PC-9 (cell line): ENCODE measurements at places on chromosomes 4 and X. TPM values are rescaled to one million over a fixed set of nuclear protein-coding genes. Genes with fewer than 3 reads are reported as not detected.

STK32B gene
- not detected in 2 replicates for total RNA-seq

SLC10A4 gene
- 0.23 TPM in 1 of 2 replicates, not detected in the other for total RNA-seq

ARHGEF9 gene
- total RNA-seq, result 17.4 and 23.4 TPM in 2 replicates

SORBS2 gene
- 15.7 and 16.4 TPM in 2 replicates for total RNA-seq

DCLK2 gene
- total RNA-seq, result 0.41 and 0.73 TPM in 2 replicates

KLHL34 gene
- 0.18 TPM in 1 of 2 replicates, not detected in the other for total RNA-seq

CCDC160 gene
- total RNA-seq, result 0.23 and 0.48 TPM in 2 replicates

ASB12 gene
- not detected in 2 replicates for total RNA-seq

TMSB15A gene
- total RNA-seq, result not detected in 2 replicates

GAGE12C gene
- total RNA-seq, result not detected in 2 replicates

TMEM144 gene
- 9.2 and 13.4 TPM in 2 replicates for total RNA-seq

GPM6B gene
- not detected in 2 replicates for total RNA-seq

PDS5A gene
- total RNA-seq, result 78.9 and 86.4 TPM in 2 replicates

HAUS3 gene
- 15.8 and 16.2 TPM in 2 replicates for total RNA-seq

TLR2 gene
- total RNA-seq, result 0.55 and 1.1 TPM in 2 replicates

RPL34 gene
- total RNA-seq, result 672 and 676 TPM in 2 replicates

HAND2 gene
- not detected in 2 replicates for total RNA-seq

TBC1D8B gene
- total RNA-seq, result 2.8 and 5.3 TPM in 2 replicates

UNC5C gene
- total RNA-seq, result not detected in 2 replicates

ARX gene
- not detected in 2 replicates for total RNA-seq

MXRA5 gene
- total RNA-seq, result not detected in 2 replicates

SLC7A11 gene
- total RNA-seq, result 110 and 187 TPM in 2 replicates

SLC6A14 gene
- 0.44 and 0.60 TPM in 2 replicates for total RNA-seq

GATA1 gene
- total RNA-seq, result not detected in 2 replicates

PNCK gene
- 1.0 and 4.4 TPM in 2 replicates for total RNA-seq

AFM gene
- not detected in 2 replicates for total RNA-seq

KIAA1210 gene
- total RNA-seq, result not detected in 2 replicates

TEX13C gene
- total RNA-seq, result not detected in 2 replicates

DNASE1L1 gene
- total RNA-seq, result 25.9 and 28.3 TPM in 2 replicates

LINC00632 gene
- 0.20 and 0.46 TPM in 2 replicates for total RNA-seq

CYTL1 gene
- not detected in 2 replicates for total RNA-seq

OTC gene
- not detected in 2 replicates for total RNA-seq

SLC34A2 gene
- not detected in 2 replicates for total RNA-seq

SLC10A3 gene
- 38.3 and 54.9 TPM in 2 replicates for total RNA-seq

CD38 gene
- 0.90 and 1.3 TPM in 2 replicates for total RNA-seq

TGIF2LX gene
- not detected in 2 replicates for total RNA-seq

ATP1B4 gene
- total RNA-seq, result not detected in 2 replicates

TLR10 gene
- total RNA-seq, result not detected in 2 replicates

MCF2 gene
- not detected in 2 replicates for total RNA-seq

CRMP1 gene
- total RNA-seq, result not detected in 2 replicates

TNIP3 gene
- total RNA-seq, result 0.63 and 1.2 TPM in 2 replicates

PI4K2B gene
- 16.4 and 19.3 TPM in 2 replicates for total RNA-seq

PDLIM3 gene
- 3.3 and 5.6 TPM in 2 replicates for total RNA-seq

NLGN3 gene
- total RNA-seq, result 0.63 and 0.65 TPM in 2 replicates

IBSP gene
- not detected in 2 replicates for total RNA-seq

NEXMIF gene
- total RNA-seq, result not detected in 2 replicates

SMIM10 gene
- 0.50 and 0.52 TPM in 2 replicates for total RNA-seq

GPR119 gene
- total RNA-seq, result not detected in 2 replicates

TEX13A gene
- total RNA-seq, result not detected in 2 replicates

ACOX3 gene
- 21.0 and 26.1 TPM in 2 replicates for total RNA-seq

HMGN5 gene
- 3.6 and 6.6 TPM in 2 replicates for total RNA-seq
